ENCODE measurements at places on chromosomes 1 and 21.

- no peak for DNase-seq
These were observed 2.1 kb downstream of the SASS6 start for GRCh38 chr1:100130552-100131077.

DNA sequence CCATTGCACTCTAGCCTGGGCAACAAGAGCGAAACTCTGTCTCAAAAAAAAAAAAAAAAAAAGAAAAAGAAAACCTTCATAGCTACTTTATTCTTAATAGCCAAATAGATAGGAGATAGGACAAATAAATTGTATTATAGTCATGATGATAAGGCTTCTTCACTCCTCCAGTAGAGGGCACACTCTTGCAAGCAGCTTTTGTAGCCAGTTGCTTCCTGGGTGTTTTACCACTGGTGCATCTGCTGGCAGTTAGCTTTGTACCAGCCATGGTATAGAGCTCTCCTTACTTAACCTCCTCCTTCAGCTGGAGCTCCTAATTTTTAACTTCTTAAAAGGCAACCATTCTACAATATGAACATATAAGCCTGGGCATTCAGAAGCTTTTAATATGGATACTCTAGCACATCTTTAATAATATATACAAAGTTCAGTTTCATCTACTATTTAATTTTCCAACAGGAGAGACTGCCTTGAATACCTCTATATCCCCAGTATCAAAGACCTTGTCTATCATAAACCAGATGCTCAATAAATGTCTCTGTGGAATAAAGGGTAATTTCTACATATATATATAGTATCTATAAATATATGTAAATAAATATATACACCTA, 35.8 kb downstream of the EVI5 start:
- peak; percentile 42 for DNase-seq

- DNase-seq = no peak
These were observed 11.0 kb upstream of the UTS2 start for GRCh38 chr1:7863756-7864328.

GRCh38 chr21:36518883-36519492, 39.1 kb upstream of the CLDN14 start:
- no peak for DNase-seq

- DNase-seq = no peak
These were observed 28.5 kb downstream of the TNN start for GRCh38 chr1:175095978-175096607.

DNA sequence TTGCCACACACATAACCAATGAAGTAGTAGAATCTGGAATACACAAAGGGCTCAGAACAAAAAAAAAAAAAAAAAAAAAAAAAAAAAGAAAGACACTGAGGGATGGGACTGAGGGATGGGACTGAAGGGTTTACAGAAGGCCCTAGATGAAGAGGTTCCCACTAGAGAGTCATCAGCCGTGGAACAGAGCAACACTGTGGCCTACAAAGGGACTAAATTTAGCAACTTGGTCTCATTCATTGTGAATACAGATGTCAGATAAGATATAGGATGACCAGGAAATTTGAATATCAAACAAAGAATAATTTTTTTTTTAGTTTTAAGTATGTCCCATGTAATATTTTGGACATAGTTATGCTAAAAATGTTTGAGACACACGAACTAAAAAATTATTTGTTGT, 62.1 kb downstream of the GLUL start:
- DNase-seq = no peak

- no peak for DNase-seq
These were observed 10.5 kb downstream of the SLC2A1 start for GRCh38 chr1:42947965-42948732.

DNA sequence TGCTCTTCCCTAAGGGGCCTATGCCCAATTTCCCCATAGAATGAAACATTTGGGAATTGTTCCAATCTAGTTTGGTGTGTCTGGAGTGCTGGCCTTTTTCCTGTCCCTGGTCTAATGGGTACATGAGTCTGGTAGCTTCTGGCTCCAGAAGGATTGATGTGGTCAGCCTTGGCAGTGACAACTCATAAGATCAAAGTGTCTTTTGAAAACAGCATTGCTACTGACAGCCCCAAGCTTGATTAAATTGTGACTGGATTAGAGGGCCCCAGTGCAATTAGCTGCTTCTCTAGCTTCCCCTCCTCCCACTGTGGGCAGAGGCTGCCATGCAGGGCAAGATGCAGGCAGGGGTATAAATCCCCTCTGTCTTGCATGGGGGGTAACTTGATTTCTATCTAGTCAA, 130.9 kb downstream of the UCK2 start:
- DNase-seq = no peak

DNA sequence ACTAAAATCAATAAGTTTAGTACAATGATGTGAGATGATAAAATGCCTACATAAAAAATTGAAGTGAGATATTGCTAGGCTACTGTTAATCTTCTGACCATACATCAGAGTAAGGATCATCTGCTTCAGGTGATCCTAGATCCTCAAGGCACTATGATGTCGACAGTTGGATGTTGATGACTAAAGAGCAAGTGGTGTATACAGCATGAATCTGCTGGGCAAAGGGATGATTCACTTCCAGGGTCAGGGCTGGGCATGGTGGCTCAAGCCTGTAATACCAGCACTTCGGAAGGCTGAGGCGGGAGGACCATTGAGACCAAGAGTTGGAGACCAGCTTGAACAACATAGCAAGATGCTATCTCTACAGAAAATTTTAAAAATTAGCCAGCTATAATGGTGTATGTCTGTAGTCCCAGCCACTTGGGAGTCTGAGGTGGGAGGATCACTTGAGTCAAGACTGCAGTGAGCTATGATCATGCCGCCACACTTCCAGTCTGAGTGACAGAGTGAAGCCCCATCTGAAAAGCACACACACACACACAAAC, 24.6 kb downstream of the NUF2 start:
- no peak for DNase-seq

DNA sequence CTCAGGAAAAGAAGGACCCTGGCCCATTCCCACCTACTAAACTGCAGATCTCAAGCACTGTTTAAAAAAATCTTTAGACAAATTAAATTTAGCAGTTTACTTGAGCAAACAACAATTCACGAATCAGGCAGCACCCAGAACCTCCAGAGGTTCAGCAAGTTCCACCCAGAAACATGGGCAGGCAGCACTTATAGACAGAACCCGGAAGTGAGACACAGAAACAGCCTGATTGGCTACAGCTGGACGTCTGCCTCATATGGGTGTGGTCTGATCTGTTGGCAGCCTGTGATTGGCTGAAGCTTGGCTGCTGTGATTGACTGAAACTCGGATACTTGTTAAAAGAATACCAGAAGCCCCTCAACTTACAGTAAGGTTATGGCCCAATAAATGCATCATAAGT, 34.7 kb upstream of the COL6A2 start:
- DNase-seq = no peak

- no peak for DNase-seq
These were observed 20.4 kb upstream of the PLXNA2 start for GRCh38 chr1:208264469-208265121.

GRCh38 chr1:82268826-82269225, 468.1 kb downstream of the ADGRL2 start:
- no peak for DNase-seq

GRCh38 chr1:63522891-63523728, at the start of the genes EFCAB7 and ITGB3BP:
Gene EFCAB7, plus strand, starts transcription at chr1:63523525. Its CDS starts 2,048 bp downstream, at chr1:63525573.
Gene ITGB3BP, minus strand, starts transcription at chr1:63523225. Its CDS starts 92 bp downstream, at chr1:63523133.
- DNase-seq = peak; percentile 96

DNA sequence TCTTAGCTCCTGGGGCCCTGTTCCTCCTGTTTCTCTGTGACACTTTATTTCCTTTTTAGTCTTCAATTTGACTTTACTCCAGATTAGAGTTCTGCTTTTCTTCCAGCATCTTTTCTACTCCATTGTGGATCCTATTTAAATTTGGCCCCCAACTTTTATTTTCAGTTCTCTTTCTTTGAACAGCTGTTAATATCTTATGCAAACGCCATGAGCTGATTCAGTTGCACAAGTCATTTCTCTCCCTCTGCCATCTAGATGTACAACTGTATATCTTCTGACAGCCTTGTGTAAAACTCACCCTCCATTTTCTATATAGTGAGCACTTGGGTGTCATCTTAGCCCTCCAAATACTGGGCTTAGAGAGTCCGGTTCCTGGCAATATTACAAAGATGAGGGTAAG, 42.2 kb downstream of the SPATA17 start:
- DNase-seq = no peak

- no peak for DNase-seq
These were observed 7.6 kb downstream of the DNTTIP2 start for GRCh38 chr1:93871366-93871765.

DNA sequence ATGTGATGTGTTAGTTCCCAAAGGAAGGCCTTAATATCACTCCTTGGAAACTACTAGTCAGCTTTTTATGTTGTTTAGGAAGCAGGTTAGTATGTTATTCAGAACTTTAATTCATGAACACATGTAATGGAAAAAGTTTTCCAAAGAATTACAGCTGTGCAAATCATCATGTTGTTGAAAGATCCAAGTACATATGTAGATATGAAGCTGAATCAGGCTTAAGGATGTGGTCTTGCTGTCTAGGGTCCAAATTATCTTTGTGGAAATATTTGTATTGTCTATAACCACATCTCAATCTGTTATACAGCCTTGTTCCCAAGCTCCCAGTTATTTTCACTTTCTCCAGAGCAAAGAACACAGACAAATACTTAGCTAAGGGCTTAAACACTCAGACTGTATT, 231.6 kb downstream of the TPR start:
- DNase-seq = no peak

DNA sequence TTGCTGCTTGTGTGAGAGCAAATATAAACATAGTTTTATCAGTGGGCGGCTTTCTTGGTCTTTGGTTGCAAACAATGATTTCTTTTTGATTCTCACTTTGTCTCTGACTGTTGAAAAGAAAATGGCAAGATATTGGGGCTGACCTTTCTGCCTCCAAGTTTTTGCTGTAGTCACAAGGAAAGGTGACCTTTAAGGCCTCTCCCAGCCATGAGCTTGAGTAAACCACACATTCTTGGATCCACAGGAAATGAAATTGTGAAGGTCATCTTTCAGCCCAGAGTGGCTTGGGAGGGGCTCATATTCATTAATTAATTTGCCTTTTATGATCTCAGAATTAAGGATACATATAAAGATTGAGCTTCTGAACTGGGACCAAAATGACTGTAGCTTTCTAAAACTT, 241.6 kb downstream of the BACH1 start:
- no peak for DNase-seq

- no peak for DNase-seq
These were observed 20.3 kb downstream of the MECR start for GRCh38 chr1:29210278-29211085.

- DNase-seq = no peak
These were observed 55.3 kb upstream of the AK4 start for GRCh38 chr1:65092691-65093090.

DNA sequence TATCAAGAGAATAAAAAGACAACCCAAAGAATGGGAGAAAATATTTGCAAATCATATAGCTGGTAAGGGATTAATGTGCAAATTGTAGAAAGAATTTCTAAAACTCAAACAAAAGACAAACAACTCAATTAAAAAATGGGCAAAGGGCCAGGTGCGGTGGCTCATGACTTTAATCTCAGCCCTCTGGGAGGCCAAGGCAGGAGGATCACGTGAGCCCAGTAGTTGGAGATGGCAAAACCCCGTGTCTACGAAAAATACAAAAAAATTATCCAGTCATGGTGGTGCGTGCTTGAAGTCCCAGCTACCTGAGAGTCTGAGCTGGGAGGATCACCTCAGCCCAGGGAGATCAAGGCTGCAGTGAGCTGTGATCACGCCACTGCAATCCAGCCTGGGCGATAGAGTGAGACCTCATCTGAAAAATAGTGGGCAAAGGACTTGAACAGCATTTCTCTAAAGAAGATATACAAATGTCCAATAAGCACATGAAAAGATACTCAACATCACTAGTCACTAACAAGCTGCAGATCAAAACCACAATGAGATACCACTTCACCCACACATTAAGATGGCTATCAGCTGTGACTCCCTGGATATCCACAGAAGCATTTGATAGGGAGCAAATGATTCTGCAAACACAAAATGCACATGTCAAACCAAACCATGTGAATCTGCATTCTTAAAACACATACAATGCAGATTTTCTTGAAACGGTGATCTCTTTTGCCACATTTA, 20.9 kb downstream of the SLC30A1 start:
- no peak for DNase-seq

GRCh38 chr1:44973645-44974044, 12.8 kb downstream of the EIF2B3 start:
- no peak for DNase-seq

DNA sequence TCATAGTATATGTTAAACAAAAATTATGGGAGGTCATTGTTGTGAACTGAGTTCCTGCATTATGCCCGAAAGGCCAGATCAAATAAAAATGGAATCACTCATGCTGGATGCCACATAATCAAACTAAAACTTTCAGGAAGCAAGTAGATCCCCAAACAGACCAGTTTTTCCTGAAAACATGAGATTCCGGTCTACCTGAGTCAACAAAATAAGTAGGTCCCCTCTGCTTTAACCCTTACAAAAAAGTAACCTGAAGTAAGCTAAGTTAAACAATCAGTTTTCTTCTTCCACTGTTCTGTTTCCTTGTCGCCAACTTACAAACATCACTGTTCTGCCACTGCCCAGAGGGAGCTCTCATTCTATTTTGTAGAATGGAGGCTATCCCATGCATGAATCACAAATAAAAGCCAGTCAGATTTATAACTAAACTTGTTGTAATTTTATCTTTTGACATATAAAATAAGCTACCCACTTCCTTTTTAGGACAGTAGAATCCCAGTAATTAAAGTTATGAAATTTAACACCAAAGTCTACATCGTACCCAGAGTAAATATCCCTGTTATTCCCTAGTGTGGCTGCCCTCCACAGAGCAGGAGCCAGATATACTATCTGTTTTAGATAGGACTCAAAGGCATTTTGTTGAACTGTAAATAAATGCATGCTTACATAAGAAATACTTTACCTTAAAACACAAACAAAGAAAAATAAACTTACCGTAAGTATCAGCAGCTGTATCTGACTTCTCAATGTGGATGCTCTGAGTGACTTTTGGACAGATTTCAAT, 149.4 kb downstream of the TIAM1 start:
- no peak for DNase-seq

DNA sequence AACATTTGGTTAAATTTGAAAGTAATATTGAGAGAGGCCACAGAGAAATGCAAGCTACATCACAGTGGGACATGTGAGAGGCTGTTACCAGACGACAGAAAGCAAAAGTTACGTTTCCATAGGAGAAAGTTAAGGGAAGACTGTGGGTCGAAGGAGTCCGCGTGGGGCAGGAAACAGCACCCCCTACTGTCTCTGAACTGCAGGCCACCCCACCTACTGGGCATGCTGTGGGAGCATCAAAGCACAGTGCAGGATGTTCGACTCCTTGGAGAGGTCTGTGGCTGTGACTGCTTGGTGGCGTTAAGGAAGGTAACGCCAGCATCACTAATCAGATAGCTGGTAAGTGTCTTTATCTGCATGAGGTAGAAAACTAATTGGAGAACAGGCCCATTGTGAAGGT, 123.9 kb downstream of the PTBP2 start:
- no peak for DNase-seq

- DNase-seq = no peak
These were observed 128.7 kb downstream of the PCBP3 start for GRCh38 chr21:45772180-45772579.

All from NCI-H1105 (cell line).